ENCODE measurements at places on chromosomes 16 and 17.

- DNase-seq = peak; percentile 49
Observed at GRCh38 chr17:8887834-8888703, 20.6 kb upstream of the PIK3R6 start.

DNA sequence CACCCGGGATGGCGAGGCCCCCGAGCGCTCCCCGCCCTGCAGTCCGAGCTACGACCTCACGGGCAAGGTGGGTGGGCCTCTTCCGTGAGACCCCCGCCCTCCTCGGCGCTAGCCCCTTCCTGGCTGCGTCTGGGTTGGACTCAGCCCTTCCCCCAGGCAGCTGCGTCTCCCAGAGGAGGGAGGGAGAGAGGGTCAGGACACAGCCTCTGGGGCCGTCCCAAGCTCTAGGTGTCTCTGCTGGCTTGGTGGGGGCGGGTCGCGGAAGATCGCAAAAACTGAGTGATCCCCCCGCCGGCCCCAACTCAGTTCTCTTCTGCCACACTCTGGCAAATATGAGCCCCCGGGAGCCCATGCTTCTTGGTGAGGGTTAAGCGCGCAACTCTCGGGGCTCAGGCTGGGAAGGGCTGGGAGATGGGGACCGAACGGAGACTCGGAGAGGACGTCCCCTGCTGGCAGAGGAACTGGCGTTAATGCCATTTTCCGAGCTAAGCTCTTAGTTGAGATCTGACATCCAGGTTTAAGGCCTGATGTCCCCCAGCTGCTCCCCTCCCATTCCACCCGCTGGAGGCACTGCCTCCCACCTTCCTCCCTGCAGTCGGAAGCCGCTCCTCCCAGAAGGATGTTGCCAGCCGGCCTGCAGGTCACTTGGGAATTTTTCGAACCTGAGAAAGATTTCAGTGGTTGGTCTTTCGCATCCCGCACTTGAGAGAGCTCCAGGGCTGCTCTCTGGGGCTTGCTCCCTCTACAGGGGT lies 419 bp downstream of the RAB37 start:
- peak; percentile 9 for DNase-seq

DNA sequence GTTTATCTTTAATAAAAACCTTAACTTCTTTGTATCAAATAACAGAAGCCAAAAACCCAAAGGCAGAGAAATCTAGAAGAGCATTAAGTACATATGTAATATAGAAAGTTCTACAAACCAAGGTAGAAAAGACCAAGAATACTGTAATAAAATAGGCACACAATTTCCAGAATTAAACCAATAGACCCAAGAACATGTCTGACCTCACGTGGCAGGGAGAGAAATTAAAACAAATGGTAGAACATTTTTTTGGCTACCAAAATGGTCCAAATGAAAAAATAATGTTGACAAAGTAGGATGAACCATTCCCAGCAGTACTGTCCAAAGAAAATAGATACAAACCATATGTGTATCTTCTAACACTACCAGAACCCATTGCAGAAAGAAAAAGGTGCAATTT lies 183.5 kb downstream of the CPPED1 start:
- no peak for DNase-seq

DNA sequence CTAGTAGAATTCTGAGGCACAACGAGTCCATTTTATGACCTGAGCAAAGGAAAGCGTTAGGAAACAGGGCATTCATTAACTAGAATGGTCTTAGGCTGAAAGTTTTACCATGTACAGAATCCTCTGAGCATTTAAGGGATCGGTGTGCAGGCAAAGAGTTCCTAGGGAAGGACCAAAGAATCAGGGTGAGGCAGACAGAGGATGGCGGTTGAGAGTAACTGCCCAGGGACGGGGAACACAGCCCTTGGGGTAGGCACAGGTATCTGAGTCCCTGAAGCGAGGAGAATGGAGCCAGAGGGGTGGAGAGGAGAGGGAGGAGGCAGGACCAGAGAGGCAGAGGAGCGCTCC lies 14.0 kb upstream of the ITGB3 start:
- no peak for DNase-seq

GRCh38 chr17:80913928-80914821 lies 77.5 kb upstream of the CHMP6 start:
- DNase-seq = no peak

DNA sequence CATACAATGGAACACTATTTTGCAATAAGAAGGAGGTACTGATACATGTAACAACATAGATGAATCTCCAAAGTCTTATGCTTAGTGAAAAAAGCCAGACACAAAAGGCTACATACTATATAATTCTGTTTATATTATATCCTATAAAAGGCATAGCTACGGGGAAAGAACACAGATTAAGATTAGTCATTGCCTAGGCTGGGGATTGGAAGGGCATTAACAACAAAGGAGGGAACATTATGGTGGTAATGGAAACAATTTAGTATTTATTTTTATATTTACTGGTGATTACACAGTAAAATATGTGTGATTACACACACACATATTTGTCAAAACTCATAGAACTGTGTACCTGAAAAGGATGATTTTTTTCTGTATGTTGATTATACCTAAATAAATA lies 278.1 kb downstream of the ZFHX3 start:
- DNase-seq = no peak

DNA sequence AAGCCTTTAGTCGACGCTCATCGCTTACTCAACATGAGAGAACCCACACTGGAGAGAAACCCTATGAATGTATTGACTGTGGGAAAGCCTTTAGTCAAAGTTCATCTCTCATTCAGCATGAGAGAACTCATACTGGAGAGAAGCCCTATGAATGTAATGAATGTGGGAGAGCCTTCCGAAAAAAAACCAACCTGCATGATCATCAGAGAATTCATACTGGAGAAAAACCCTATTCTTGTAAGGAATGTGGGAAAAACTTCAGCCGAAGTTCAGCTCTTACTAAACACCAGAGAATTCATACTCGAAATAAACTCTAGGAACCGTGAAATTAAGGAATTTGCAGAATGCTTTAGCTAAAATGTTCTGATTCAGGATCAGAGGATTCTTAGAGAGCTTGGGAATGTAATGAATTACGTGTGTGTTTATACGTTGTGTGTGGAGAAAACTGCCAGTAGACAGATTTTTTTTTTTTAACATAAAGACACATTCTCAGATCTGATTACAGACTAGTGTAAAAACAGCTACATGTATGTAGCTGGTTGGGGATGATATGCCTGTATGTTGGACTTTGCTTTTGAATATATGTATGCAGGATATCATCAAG lies 25.4 kb downstream of the ZFP90 start:
- DNase-seq = peak; percentile 33

DNA sequence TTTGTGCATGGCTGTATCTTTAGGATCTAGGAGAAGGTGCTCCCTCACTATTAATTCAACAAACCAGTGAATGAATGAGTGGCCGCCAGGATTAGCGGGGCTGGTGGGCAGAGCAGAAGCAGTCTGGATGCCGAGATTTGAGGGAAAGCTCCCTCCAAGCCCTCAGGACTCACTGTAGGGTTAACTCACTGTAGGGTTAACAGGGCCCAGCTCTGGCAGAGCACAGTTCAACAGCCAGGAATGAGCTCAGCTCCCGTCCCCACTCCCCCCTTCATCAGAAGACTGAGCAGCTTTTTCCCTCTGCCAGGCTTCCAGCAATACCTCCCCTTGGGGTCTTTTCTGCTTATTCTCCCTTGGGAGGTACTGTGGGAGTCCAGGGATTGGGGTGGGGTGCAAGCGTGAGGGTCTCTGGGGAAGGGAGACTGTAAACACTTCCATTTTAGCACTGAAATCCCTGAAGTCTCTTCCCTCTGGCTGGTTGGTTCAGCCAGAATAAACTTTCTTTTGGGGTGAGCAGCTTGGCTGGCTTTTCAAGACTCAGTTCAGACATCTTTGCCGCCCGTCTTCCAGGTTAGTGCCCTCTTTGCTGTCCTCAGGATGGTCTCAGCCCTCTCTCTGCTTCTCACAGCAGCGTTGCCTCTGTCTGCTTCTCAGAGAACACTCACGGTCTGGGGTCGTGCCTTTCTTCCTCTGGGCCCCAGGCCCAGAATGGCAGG lies 53.7 kb upstream of the WSB1 start:
- no peak for DNase-seq

GRCh38 chr17:73566905-73567782 lies 77.1 kb downstream of the SDK2 start:
- DNase-seq = no peak

- DNase-seq = no peak
Observed at GRCh38 chr17:66910651-66911285, 53.7 kb upstream of the CACNG4 start.

DNA sequence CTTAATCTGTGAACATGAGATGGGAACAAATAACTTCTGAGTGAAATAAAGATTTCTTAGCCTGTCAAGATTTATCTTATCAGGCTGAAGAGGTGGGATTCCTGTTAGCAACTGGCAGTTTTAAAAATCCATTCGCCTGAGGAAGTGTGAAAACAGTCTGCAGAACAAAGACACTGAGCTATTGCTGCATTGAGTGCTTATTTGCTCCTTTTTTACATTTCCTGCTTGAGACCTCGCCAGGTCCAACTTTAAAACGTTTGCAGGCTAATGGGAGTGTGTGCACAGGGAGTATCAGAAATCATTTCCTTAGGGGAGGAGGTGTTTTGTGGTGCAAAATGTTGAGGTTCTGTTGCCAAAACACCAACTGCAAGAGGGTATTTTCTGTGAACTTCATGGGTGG lies 957.8 kb upstream of the RBFOX1 start:
- no peak for DNase-seq
